RPMI7951 (cell line): ENCODE measurements at places on chromosomes 4 and X.
A peak's percentile ranks its signal among the peaks of the same experiment; 100 is the strongest.

- no peak for DNase-seq
Measured at GRCh38 chr4:167623241-167623572, 388.9 kb upstream of the SPOCK3 start.

GRCh38 chr4:174742561-174742960 lies 86.5 kb downstream of the GLRA3 start:
- no peak for DNase-seq

DNA sequence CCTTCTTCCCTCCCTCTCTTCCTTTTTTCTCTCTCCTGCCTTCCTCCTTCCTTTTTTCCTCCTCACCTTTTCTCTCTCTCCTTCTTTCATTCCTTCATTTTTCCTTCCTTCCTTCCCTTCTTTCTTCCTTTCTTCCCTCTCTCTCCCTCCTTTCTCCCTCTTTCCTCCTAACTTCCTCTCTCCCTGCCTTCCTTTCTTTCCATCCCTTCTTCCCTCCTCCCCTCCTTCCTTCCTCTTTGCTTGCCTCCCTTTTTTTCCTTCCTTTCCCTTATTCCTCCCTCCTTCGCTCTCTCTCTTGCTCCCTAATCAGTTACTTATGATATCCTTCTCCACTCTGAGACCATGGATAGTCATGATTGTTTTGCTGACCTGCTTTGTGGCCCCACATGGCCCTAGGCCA lies 56.7 kb upstream of the PUDP start:
- DNase-seq = no peak

DNA sequence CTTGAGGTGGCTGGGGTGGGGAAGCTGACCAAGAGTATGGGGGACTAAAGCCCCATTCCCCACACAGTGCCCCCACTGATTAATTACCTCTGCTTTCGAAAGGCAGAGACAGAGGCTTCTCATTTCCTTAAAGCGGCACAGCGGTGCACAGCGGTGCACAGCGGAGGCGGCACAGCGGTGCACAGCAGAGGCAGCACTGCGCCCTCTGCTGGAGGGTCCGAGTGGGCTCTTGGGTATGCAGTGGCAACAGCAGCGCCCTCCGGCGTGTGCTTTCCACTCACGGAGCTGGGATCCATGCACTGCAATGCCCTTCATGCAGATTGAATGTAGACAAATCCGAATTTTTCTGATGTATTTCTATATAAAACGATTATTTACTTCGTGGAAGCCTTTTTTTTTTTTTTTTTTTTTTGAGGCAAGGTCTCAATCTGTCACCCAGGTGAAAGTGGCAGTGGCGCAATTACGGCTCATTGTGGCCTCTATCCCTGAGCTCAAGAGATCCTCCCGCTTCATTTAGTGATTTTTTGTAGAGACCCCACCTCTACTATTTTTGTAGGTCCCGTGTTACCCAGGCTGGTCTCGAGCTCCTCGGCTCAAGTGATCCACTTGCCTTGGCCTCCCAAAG lies 19.7 kb upstream of the PRPS2 start:
- peak; percentile 35 for DNase-seq

- no peak for DNase-seq
Measured at GRCh38 chrX:149037281-149037870, 467.7 kb downstream of the IDS start.

DNA sequence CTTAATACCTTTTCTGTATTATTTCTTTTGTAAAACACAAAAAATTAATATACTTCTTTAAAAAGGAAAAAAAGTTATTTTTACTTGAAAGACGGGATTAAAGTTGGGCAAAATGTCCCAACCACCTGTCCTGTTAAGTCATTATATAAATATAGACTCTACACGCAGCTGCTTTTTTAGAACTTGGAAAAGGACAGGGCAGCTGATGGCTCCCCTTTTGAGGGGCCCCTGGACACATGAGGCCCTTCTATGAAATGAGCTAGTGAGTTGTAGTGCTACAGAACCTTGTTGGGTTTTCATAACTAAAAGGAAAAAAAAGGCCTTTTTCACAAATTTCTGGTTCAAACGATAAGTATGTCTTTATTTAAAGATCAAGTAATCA lies 600 bp upstream of the BEX2 start:
- no peak for DNase-seq

GRCh38 chr4:70815370-70815769 lies 24.3 kb downstream of the GRSF1 start:
- no peak for DNase-seq

DNA sequence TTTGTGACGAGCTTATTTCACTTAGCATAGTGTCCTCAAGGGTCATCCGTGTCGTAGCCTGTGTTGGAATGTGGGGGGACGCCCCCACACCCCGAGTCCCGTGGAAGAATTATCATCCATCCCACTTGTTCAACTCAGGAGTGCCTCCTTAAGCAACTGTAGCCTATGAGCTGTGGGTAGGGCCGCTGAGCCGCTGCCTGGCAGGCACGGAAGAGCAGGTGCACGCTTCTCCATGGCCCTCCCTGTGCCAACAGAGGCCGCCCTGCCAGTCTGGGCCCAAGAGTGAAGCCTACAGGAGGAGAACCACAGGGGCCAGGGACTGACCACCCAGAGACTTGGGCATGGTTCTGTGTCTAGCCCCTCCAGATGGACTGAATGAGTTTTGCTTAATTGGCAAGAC lies 2.3 kb upstream of the RGS12 start:
- DNase-seq = no peak

DNA sequence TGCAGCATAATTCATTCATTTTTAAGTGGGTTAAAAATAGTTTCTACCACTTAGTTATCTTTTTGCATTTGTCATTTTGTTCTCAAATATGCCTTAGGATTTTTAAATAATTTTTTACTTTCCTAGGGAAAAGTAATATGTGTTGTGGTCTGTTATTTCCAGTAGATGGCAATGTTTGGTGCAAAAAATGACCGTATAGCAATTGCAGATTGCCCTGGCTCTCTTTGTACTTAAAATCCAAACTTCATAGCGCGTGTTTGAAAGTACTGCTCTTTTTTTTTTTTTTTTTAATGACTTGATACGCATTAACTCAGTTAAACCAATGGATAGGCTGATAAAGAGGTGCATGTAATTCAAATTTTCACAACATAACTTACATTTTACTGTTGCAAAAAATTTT lies 74.4 kb upstream of the RBMX start:
- peak; percentile 13 for DNase-seq

- no peak for DNase-seq
Measured at GRCh38 chr4:75698162-75698962, 25.2 kb upstream of the G3BP2 start.

- no peak for DNase-seq
Measured at GRCh38 chrX:137896123-137896522, 330.2 kb downstream of the ZIC3 start.

GRCh38 chr4:165324918-165325304 lies 2.6 kb upstream of the MSMO1 start:
- no peak for DNase-seq

DNA sequence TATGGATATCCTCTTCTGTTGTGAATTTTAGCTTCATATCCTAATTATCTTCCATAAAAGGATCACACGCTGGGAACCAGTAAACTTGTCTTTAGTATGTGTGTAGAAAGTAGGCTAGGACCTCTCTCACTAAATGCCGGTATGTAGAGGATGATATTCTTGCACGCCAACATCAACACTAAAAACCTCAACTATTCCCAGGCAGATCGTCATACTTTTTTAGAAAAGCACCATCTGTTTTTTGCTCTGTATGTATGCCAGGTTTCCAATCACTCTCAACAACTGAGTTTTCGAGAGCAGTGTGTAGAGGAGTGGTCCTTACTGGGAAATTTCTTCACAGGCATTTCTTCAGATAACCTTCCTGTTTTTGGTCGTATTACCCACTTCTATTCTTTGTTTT lies 283.6 kb downstream of the GALNTL6 start:
- DNase-seq = no peak

- peak; percentile 30 for DNase-seq
Measured at GRCh38 chr4:6087669-6088341, 69.6 kb upstream of the C4orf50 start.

DNA sequence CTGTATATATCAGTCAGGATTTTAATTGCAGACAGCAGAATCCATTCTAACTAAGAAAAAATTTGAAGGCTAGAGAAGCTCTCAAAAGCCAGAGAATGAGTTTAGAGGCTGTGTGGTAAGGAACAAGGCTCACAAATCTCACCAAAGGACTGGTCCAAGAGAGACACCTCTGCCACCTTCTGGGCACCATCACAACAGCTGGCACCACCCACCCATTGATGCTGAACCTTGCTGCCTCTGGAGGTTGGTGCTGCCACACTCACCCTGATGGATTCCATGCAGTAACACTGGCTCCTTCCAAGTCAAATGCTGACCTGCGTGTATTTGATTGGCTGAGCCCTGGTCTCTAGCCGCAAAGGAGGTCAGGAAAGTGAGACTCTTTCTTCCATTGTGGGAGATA lies 100.8 kb downstream of the BEND2 start:
- no peak for DNase-seq

- peak; percentile 35 for DNase-seq
Measured at GRCh38 chr4:158255727-158256324, 45.5 kb downstream of the TMEM144 start.

GRCh38 chr4:109278594-109279031 lies 23.8 kb downstream of the COL25A1 start:
- DNase-seq = no peak

DNA sequence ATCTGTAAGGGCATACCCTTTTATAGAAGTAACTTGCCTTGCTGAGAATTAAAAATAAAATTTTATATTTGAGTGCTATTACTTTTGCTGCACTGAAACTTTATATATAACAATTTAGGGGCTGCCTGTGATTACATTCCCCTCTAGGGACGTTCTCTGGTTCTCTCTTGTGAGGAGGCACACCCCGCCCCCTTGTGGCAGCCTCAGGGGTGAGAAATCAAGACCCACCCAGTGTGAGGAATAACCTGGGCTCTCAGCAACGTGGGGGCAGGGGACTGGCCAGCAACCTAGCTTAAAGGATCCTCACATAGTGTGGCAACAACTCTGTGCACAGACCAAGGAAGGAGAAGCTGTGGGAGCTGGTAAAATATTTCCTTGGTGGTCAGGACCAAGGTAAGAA lies 43.7 kb downstream of the MAGEA9 start:
- DNase-seq = peak; percentile 33

GRCh38 chrX:136759968-136760367 lies 20.8 kb downstream of the ARHGEF6 start:
- DNase-seq = no peak

- DNase-seq = peak; percentile 20
Measured at GRCh38 chr4:70759627-70760026, 37.9 kb downstream of the RUFY3 start.

GRCh38 chr4:140884431-140885058 lies 128.4 kb upstream of the TBC1D9 start:
- peak; percentile 64 for DNase-seq

DNA sequence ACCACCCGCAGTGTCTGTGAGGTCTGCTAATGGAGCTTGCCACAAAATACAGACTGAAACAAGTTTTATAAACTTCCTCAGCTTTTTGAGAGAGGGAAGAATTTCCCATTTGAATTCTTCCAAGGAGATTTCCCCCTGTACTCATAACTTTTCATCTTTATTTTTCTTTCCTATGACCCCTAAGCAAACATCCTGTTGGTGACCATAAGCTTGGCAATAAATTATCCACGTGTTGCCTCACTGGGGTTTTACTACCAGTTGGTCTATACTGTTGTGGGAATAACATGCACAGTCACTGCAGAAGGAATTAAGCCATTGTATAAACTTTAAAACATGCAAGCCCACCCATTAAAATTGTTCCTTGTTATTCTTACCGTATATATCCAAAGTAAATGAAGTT lies 86.2 kb downstream of the SLC39A8 start:
- DNase-seq = no peak

DNA sequence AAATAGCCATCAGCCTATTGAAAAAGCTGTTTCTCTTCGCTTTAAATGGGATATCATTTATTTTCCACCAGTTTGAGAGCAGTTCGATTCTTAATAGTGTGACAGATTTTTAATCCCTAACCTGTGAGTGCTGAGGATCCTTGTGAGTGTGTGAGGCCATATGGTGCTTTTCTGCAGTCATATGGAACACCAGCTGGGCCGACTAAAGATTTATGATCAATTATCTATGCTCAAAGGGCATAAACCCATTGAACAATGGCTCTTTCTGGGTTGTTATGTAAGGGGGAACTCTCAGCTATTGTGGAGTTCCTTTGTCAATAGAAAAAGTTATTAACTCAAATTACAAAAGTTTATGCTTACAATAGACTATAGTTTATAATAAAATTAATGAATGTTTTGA lies 1003.6 kb downstream of the FAT4 start:
- no peak for DNase-seq

DNA sequence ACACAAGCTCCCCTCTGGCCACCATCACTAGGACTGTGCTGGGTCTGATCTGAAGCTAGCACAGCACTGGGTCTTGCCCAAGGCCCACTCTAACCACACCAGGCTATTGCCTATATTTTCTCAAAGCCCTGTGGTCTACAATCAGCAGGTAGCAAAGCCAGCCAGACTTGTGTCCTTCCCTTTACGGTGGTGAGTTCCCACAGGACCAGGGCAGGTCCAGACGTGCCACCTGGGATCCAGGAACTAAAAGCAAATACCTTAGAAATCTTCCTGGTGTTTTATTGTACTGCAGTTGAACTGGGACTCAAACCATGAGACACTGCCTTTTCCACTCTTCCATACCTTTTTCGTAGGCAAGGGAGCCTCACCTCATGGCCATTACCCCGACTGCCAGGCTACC lies 9.0 kb upstream of the MAGEC2 start:
- DNase-seq = no peak

DNA sequence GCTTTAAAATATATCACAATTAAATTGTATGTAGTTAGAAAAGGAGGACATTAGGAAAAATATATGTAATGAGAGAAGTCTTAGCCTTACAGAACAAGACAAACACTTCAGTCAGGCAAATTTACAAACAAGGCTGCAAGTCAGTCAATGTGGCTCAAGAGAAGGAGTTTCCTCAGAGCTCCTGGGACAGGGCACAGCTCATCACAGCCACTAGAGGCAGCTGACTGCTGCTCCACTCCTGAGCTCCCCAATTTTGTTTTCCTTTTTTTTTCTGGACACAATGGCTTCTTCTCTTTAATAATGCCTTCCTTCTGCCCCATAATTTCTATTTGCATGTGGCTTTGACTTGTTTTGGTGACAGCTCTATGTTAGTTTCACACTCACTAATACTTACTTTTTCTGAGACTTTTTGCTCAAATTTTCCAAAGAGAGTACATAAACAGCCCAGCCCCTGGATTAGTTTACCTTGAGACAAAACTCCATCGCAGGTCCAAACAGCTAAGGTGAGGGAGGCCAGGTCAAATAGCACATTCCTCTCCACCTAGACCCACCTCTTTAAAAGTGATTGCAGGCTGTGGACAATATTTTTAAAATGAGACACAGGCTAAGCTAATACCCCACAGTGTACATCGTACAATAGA lies 850.4 kb upstream of the FRG1 start:
- peak; percentile 17 for DNase-seq

GRCh38 chrX:134512566-134512965 lies 52.6 kb downstream of the HPRT1 start:
- peak; percentile 65 for DNase-seq

DNA sequence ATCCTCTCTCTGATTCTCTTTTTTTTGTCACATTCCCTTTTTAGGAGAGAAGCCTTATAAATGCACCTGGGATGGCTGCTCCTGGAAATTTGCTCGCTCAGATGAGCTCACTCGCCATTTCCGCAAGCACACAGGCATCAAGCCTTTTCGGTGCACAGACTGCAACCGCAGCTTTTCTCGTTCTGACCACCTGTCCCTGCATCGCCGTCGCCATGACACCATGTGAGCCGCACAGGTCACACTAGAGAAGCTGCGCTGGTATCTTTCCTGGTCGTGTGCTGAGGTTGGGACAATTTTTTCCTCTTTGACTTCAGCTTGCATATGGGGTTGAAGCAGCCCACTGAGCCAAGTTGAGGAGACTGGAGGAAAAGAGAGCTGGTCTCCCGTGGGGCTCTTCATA lies 52.1 kb downstream of the KLF8 start:
- no peak for DNase-seq
